Stimulated activated naive CD8-positive, alpha-beta T cell treated with anti-CD3 and anti-CD28 coated beads, Interleukin-15, Interleukin-2, amounts not matched to agents 100 U/mL and 50 U/mL, for 24 hours (primary cell): ENCODE measurements at places on chromosomes 7 and 10.

DNA sequence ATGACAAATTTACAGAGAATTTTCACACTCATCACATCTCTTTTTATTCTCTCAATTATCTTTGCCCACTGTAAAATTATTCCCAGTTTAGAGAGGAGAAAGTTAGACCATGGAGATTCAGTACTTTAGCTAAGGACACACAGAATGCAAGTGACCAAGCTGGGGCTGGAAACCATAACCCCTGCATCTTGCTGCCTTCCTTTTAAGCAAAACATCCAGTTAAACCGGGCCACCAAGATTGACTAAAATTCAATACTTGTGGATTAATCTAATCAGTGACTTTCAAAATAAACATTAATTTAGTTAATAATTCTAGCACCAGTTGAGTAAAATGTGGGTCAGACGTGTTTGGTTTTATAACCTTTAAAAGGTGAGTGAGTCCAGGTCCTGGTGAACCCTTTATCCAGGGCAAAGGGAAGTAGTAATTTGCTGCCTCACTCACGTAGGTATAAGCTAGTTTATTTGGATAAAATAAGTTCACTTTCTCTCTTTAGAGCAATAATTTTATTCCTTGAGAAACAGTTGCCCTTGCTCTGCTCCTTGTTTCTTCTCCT lies 1.9 kb upstream of the CYP2C8 start:
- DNase-seq = no peak

GRCh38 chr7:69109246-69109645 lies 489.0 kb upstream of the AUTS2 start:
- no peak for DNase-seq

- no peak for DNase-seq
These were observed 27.1 kb upstream of the PIP start for GRCh38 chr7:143104759-143105158.

- DNase-seq = no peak
These were observed 162.5 kb upstream of the CELF2 start for GRCh38 chr10:10855151-10855581.

- no peak for DNase-seq
These were observed 125.8 kb downstream of the CRPPA start for GRCh38 chr7:16295558-16295957.

DNA sequence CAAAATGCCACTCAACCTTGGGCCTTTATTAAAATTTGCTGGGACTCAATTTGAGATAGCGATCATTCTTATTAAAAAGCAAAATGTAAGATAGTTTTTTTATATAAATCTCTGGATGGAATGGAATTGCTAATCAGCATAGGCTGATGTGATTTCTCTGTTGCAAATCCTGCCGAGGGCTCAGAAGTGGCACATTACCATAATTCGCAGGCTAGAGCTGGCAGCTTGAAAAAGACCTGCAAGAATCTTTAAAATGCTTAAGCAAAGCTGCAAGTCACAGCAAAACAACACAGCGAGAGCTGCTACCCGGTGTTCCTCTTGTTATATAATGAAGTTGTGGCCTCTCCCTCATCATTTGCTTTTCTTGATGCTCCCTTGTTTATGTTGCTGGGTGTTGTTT lies 448.1 kb downstream of the GATA3 start:
- DNase-seq = no peak

DNA sequence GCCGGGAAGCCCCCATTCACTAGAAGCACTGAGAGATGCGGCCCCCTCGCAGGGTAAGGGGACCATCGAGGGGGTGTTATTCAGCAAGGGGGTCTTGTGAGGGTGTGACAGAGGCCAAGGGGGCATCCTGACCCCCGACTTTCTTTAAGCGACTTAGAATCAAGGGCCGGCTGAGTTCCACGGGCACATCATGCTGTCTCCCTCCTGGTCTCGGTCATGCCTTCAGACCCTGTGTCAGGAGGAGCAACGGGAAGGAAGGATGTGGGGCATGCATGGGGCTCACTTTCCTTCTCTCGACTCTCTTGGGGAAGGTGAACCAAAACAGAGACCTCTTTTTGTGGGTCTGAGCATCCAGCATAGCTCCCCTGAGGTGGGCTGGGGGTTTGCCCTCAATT lies 2.5 kb downstream of the ACSL5 start:
- DNase-seq = peak; percentile 18

DNA sequence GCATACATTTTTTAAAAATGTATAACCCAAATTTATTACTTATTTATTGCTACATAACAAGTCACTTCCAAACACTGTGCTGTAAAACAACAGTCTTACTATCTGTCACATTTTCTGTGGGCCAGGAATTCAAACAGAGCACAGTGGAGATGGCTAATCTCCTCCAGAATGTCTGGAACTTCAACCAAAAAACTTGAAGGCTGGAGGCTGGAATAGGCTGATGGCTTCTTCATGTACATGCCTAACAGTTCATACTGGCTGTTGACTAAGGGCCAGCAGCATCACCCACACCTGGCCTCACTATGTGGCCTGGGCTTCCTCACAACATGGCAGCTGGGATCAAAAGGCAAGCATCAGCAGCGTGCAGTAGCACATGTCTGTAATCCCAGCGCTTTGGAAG lies 92.4 kb upstream of the KMT2E start:
- DNase-seq = no peak

DNA sequence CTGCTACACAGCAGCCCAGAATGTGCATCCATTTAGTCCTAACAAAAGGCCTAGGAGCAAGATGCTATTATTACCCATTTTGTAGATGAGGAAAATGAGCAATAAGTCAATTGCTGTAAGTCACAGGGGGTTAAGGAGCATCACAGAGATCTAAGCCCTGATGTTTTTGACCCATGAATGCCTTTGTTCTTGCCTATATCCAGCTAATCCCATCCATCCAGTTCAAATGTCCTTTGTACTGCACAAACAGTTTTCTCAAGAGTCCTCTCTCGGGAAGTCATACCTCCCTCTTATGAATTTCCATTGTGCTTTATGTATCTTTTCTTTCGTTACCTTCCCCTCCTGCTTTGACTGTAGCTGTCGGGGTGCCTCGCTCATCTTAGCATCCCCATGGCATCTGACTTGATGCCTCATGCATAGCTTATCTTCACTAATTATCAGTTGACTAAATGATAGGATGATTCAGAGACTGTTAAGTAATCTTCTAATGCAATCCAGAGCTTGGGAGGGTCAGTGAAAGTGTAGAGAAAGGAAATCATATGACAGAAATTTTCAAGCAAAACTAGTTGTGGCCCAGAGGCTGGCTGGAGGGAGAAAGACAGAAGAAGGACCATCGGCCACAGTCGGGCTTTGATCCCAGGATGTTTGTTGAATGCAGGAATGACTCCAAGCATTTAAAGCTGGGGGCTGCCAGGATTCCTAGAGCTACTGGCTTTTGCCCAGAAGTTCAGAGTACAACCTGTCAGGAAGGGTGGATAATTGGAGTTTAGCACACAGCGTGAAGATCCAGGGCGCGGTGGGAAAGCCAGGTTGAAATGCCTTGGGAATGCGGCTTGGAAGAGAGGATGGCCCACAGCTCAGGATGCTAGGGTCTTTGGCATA lies 23.5 kb downstream of the BLVRA start:
- no peak for DNase-seq
